ENCODE measurements at places on chromosomes 16 and 17. TPM values are rescaled to one million over a fixed set of nuclear protein-coding genes. Genes with fewer than 3 reads are reported as not detected.

The NETO2 gene
- 41.9 TPM for total RNA-seq

The ABCC3 gene
- 1.3 TPM for total RNA-seq

The SLC5A11 gene
- total RNA-seq, result not detected

The CCL7 gene
- not detected for total RNA-seq

The PHB1 gene
- total RNA-seq, result 143 TPM

The PMFBP1 gene
- total RNA-seq, result not detected

The CCL17 gene
- not detected for total RNA-seq
